Stimulated activated CD8-positive, alpha-beta memory T cell treated with anti-CD3 and anti-CD28 coated beads, Interleukin-12 subunit alpha, Interleukin-12 subunit beta, amount 100 ng/mL, for 1 hour (primary cell): ENCODE measurements at places on chromosomes 12 and 14.

- DNase-seq, result no peak
Observed at GRCh38 chr14:39015360-39015961, 87.6 kb downstream of the SEC23A start.

DNA sequence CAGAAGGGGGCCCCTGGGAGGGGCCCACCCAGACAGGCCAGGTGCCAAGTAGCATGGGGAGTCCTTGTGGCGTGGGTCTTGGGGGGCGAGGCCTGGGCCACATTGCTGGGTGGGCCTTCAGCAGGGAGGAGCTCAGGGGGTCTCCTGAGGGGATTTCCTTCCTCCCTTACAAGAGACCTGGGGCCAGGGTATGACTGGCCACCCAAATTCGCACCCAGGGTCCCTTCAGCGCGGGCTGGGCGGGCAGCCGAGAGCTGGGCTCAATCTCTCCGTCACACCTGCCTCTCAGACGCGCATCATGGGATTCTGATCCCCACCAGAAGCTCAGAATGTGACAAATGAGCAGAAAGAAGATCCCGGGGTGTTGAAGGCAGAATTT is 72.4 kb downstream of the KIF26A start:
- no peak for DNase-seq

GRCh38 chr14:61379639-61380184 is 58.3 kb downstream of the PRKCH start:
- no peak for DNase-seq

DNA sequence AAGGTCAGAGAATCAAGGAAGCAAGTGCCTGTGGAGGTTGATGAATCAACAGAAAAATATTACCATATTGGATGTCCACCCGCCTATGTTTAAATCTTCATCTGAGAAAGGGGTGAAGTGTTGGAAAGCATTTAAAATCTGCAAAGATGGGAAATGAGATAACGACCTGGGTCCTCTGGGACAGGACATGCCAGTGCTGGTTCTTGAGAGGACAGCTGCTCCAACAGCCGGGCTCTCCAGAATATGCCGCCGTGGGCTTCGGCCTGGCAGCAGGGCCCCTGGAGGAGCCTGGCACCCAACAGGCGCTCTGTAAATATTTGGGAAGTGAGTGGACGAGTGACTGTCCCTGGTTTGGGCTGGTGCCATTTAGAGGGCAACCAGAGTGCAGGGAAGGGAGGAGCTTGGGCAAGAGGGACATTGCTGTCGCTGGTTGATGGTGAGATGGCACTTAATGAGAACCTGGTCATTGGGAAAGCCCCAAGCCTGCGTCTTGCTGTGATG is 129.9 kb downstream of the KCNA5 start:
- DNase-seq, result no peak

DNA sequence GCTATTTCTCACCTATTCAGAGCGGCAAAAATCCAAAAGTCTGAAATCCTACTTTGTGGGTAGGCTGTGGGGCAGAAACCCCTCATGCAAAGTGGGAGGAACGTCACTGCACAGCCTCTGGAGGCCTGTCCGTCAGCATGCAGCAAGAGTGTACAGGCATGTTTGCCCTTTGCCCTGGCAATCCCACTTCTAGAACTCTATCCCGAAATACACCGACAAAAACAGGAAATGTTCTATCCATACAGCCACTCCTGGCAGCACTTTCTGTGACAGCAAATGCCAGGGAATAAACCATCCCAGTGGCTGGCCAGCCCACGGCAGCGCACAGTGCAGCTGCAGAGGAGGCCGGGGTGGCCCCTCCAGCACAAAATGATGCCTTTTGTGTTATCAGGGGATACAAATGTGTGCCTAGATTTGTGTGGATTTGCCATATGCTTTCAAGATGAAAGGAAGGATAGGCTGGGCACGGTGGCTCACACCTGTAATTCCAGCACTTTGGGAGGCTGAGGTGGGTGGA is 39.7 kb downstream of the AMN start:
- no peak for DNase-seq

GRCh38 chr14:70730393-70730792 is 78.9 kb downstream of the MAP3K9 start:
- DNase-seq, result no peak
